Stimulated activated CD8-positive, alpha-beta memory T cell treated with anti-CD3 and anti-CD28 coated beads, Interleukin-7, amount 100 ng/mL, for 4 hours (primary cell): ENCODE measurements at places on chromosomes 2 and 18.
A peak's percentile ranks its signal among the peaks of the same experiment; 100 is the strongest.

- DNase-seq: no peak
These were observed 203.6 kb upstream of the GALNT5 start for GRCh38 chr2:157053876-157054275.

GRCh38 chr2:208195531-208195930 lies 5.7 kb upstream of the C2orf80 start:
- no peak for DNase-seq

DNA sequence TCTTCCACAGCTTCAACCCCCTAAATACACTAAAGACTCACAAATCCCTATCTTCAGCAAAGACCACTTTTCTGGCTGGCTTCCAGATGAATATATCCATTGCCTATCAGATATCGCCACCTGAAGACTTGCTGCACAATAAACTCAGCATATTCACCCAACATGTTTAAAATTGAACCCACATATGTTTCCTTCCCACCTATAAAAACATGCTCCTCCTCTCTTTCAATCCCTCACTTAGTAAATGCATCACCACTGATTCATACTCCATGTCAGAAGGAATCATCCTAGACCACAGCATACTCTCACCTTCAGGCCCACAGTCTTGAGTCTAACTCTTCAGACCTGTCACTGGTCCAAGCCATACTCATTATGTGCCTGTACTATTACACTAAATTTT lies 5.3 kb downstream of the SPC25 start:
- DNase-seq: no peak

- no peak for DNase-seq
These were observed 95.4 kb upstream of the CYP20A1 start for GRCh38 chr2:203143391-203143790.

DNA sequence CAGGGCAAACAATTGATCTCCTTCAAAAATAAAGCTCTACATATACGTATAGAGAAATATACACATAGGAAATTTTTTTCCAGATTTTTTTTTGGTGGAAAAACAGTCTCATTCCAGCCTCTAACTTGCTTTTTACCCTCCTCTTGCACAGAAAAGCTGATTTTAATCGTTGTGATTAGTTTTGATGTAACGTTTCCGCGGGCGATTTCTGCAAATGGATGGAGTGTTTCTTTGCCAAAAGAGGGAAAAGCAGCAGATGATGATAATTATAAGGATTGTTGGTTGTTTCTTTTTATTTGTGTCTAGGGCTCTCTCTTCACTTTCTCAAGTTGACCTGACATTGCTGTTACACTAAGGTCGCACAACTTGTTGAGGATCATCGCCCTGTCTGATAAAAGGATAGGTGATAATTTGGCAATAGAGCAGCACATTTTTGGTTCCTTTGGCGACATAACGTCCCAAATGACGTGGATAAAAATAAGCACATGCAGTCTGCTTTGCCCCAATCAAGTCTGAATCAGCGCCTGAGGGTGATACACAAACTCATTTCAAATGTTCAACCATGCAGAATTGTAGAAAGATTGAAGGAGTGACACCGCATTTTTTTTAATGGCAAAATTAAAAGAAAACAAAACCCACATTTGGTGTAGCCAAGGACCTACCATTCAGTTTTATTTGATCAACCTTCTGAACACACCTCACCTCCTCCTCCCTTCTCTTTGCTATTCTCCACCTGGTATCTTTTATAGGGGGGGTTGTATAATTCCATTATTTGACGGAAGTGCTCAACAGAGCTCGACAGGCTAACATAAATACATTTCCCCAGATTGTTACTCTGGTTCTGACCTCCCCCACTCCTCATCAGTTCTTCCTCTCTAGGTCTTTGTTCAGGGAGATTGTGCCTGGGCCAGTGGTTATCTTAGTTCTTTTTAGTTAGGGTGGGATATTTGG lies 109.6 kb upstream of the KCTD1 start:
- no peak for DNase-seq

GRCh38 chr2:127619203-127619590 lies 26.8 kb upstream of the GPR17 start:
- no peak for DNase-seq

DNA sequence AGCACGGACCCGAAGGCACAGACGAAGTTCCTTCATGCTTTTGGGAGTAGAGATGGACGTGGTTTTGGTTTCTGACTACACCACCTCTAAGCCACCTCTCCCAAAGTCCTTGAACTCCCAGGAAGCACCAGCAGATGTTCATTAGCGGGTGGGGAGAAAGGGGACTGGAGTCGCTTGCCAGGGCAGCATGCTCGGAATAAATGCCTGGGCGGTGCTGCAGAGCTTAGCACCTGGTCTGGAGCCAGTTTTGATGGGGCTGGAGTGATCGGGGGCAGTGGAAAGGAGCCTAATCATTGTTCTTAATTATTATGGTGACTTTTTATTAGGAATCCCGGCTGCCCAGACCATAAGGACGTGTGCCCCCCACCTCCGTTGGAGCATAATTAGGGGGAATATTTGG lies 220.8 kb downstream of the TFCP2L1 start:
- DNase-seq: no peak

GRCh38 chr2:68915393-68915792 lies 37.3 kb downstream of the GKN2 start:
- DNase-seq: no peak

DNA sequence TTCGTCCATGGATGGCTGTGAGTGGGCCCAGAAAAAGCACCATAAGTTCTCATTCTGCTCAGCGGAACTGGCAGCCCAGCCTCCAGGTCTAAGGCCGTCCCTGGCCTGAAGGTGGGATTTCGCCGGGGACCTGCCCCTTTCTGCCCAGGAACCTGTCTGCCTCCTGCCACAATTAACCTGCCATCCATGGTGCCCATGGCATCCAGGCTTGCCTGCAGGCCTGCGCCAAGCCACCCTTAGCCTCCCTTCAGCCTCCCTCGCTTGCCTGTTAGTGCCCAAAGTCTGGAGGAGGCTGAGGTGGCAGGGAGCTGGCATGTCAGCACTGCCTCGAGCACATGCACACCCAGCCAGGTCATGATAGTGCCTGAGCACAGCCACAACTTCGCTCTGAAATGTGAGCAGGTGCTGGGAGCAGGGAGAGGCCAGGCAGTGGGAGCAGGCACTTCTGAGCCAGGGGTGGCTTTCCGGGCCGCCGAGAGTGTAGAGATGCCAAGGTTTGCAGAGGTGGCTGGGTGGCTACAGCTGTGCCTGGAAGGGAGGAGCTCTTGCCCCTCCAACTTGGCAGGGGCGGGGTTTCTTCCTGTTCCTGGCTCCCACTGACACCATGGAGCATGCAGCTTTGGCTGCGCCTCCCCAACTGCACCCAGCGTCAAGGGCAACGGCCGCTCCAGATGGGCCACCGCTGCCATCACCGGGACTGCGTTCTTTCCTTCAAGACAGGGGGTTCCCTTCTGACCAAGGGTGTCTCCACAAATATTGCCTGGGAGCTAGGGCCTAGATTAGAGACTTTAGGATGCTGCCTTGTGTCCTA lies 648.9 kb upstream of the VRK2 start:
- no peak for DNase-seq

- no peak for DNase-seq
These were observed 27.3 kb upstream of the GREB1 start for GRCh38 chr2:11506611-11506969.

GRCh38 chr18:27627927-27628326 lies 442.8 kb upstream of the CHST9 start:
- no peak for DNase-seq

DNA sequence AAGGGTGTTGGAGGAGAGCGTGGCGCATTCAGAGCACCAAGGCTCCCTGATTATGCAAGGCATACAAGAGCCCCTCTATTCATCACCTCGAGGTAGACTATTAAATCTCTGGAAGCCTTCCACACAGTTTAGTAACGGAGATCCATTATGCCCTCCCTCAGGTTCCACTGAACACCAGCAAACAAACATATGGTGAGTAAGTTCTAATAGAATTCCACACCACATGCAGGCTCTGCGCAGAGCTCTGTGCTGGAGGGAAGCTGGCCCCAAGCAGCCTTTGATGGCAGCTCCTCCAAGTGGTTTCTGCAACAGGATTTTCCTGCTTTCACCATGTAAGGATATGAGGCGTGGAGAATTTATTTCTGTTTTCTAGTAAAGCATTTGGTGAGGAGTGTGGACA lies 238.6 kb downstream of the C1D start:
- no peak for DNase-seq

- peak; percentile 83 for DNase-seq
These were observed 2.1 kb downstream of the ARID5A start for GRCh38 chr2:96538487-96539214.

- DNase-seq: no peak
These were observed 139.6 kb downstream of the TWIST2 start for GRCh38 chr2:238987352-238987981.

- DNase-seq: no peak
These were observed 23.0 kb downstream of the COPS9 start for GRCh38 chr2:240112914-240113690.

DNA sequence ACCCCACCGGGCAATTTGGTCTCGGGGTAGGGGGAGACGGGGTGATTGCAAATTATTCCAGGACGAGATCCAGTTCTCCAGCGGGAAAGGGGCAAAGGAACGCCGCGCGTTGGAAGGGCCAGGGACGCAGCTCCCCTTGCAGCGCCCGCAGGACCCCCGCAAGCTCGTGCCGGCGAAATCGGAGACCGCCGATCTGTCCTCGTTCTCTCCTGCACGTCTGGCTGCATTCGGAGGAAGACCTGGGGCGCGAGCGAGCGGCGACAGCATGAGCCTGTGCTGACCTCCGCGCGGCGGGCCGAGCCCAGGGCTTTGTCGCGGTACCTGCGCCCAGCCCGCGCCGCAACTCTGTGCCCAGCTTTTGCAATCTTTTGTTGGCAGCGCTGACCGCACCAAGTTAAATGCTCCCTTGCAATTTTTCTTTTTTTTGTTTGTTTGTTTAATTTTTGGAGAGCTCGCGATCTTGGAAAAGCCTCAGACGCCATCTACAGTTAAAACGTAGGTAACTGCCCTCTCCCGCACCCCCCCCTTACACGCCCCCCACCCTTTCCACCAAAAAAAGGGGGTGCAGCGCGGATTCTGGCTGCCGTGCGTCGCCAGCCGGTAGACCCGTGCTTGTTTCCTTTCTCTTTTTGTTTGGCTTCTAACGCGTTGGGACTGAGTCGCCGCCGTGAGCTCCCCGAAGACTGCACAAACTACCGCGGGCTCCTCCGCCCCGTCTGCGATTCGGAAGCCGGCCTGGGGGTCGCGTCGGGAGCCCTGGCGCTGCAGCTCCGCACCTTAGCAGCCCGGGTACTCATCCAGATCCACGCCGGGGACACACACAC lies 667 bp downstream of the TRIB2 start:
- no peak for DNase-seq

DNA sequence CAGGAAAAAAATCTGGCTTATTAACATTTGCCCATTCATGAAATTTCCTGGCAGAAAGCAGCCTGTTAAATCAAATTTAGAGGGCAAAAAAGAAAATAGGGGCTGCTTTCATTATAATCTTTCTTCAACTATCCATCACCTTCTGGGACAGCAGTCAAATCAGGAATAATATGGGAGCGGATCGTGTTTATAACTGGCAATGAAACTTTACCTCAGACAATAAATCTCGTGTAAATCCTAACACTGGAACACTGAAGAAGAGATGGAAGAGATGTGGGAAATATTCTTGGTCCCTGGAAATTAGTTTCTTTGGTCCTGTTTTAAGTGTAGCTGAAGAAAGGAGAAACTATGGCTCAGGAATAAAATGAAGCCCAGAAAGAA lies 77.5 kb upstream of the SERTAD2 start:
- DNase-seq: no peak

DNA sequence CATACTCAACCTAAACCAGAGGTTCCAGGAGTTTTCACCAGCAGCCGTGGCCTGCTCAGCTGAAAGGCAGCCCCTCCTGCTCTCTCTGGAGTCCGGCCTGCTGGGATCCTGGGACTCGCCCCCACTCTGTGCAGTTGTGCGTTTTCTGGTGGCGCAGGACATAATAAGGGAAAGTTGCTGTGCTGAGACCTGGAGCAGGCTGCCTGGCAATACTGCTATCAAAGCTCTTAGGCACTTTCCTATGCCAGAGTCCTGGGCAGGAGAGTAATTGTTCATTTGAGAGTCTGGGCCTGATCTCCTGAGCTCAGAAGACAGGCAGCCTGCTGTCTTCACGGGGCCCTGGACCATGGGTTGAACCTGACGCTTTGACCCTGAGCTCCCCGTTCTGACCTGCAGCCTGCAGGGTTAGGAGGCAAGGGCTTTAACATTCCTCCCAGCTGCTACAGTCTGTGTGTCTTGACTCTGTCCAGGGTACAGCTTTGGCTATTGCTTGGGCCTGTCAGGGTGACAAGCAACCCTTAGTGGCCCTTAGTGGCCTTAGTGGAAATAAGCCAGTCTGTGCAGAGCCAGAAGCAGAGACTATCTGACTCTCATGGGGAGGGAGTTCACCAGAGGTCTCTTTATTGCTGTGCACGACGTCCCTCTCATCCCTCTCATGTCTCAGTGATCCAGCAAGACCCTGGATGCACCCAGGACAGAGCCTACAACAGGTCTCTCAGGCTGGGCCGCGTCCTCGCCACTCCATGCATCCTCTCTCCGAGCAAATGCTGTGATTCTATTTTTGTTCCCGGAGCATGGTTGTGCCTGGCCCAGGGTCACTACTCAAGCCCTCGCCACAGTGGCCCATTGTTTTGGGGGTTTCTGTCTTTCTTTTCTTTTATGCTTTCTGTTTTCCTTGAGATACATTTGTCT lies 60.6 kb downstream of the ACKR3 start:
- no peak for DNase-seq

DNA sequence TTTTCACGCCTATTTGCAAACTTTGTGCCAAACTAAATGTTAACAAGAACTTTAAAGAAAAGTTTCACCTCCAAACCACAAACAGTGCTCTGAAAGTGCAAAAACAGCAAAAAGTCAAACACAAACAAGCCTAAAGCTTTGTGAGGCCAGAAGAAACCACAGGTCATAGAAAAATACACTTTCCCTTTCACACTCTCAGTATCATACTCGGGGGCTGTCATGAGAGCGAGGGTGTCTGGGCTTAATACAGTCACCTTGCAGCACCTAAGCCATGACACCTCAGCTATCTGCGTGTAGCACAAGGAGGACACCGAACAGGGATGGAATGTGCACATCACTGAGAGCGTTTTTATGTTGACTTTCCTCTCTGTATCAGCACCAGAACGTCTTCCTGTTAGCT lies 26.6 kb upstream of the SEH1L start:
- DNase-seq: peak; percentile 17

- no peak for DNase-seq
These were observed 83.4 kb upstream of the CYP20A1 start for GRCh38 chr2:203155406-203155805.

DNA sequence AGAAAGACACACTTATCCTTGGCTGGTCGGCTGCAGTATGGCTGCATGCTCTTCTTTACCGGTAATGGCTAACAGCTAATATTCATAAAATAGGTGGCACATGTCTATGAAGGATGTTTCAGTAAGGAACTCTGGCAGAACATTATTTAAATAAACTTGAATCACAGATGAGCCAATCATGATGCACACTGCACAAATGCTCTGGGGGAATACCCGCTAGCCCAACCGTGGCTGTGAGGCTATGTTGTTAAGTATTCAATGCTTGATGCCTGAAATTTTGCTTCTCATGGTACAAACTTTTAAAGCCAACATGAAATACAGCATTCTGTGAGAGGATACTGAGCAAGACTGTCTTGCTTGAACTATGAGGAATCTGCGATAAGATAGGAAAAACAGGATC lies 505.8 kb downstream of the ZEB2 start:
- DNase-seq: no peak

- no peak for DNase-seq
These were observed 461.3 kb upstream of the DCC start for GRCh38 chr18:51878724-51879123.

GRCh38 chr2:69846182-69847067 lies 17.0 kb downstream of the GMCL1 start:
- DNase-seq: no peak

- DNase-seq: no peak
These were observed 33.9 kb downstream of the MBP start for GRCh38 chr18:77098538-77099174.
